Activated gamma-delta T cell treated with anti-CD3 and anti-CD28 coated beads, Interleukin-2, amount 50 U/mL, for 16 hours (primary cell): ENCODE measurements at places on chromosomes 4 and X.

DNA sequence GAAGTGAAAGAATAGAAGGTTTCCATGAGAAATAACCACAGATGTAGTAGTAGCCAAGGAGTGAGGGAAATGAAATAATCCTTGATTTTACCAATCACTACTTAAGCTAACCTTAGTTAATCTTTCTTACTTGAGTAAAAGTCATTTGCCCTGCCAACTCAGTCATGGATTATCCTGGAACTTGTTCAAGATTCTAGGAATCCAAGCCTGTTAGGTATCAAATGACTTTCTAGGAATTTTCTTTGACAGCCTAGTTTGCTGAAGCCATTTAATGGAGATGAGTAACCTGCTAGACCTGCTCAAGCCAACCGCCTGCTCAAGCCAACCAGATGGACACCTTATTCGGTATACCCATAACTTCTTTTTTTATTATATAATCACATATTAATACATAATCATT lies 180.5 kb downstream of the KLHL13 start:
- DNase-seq = no peak

GRCh38 chr4:101141230-101141629 lies 206.1 kb downstream of the PPP3CA start:
- no peak for DNase-seq

DNA sequence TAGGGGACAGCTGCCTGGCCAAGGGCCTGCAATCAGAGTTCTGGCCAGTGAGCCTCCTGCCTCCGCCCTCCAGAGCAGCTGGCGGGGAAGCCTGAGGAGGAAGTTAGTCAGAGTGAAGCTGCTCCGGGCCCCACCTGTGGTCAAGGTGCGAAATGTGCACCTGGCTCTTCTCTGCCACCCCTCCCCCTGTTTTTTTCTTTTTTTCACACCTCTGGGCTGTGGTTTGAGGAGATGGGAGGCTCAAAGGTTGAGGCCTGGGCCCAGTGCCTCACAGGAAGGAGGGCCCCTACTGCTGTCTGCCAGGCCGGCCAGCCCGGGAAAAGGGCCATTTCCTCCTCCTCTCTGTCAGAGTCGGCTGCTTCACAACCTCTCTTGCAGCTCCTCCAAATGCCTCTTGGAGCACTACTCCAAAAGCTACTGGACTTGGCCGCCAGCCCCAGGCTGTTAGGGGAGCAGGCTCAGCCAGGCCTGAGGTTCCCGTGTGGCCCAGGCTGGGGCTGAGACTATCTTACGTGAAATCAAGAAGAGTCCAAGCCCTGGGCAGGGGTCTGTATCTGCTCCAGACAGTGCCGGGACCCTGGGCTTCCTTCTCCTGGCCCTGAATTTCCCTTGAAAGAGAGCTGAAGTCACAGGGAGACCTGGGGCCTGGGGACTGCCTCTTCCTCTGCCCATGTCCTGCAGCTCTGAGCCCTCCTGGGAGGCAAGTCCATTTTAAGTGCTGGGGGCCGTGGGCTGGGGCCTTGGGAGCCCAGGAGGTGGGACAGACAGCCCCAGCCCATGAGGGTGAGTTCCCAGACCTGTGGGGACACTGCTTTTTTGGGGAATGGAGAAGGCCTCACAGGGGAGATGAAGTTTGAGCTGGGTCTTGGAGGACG lies 4.5 kb upstream of the CXCR3 start:
- DNase-seq = peak; percentile 71

DNA sequence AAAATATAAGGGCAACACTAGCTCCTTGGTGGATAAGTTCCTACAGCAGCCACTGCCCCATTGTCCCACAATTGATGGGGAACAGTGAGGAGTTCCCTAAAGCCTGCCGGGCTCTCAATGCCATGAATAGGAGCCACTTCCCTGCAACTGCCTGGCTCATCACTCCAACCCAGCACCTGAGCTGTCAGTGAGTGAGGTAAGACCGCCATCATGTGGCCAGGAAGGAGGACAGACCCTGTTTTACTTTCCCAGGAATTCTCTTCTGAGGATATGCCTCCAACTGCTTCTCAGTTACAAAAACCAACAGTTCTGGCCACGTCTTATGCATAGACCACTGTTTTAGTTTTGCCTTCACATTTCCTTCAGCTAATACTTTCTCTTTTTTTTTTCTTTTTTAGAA lies 45.5 kb downstream of the SRPX start:
- DNase-seq = no peak

- DNase-seq = no peak
Observed at GRCh38 chrX:95950679-95951078, 734.0 kb upstream of the DIAPH2 start.

- no peak for DNase-seq
Observed at GRCh38 chr4:87688316-87688715, 38.2 kb downstream of the DMP1 start.
